Left ventricle myocardium inferior (tissue), 1 donor: ENCODE measurements at places on chromosomes 13 and 19.

- no peak for DNase-seq
These were observed 20.3 kb downstream of the SMIM24 start for GRCh38 chr19:3459965-3460582.

GRCh38 chr19:47111006-47111621 is 2.5 kb downstream of the ZC3H4 start:
- DNase-seq: no peak

DNA sequence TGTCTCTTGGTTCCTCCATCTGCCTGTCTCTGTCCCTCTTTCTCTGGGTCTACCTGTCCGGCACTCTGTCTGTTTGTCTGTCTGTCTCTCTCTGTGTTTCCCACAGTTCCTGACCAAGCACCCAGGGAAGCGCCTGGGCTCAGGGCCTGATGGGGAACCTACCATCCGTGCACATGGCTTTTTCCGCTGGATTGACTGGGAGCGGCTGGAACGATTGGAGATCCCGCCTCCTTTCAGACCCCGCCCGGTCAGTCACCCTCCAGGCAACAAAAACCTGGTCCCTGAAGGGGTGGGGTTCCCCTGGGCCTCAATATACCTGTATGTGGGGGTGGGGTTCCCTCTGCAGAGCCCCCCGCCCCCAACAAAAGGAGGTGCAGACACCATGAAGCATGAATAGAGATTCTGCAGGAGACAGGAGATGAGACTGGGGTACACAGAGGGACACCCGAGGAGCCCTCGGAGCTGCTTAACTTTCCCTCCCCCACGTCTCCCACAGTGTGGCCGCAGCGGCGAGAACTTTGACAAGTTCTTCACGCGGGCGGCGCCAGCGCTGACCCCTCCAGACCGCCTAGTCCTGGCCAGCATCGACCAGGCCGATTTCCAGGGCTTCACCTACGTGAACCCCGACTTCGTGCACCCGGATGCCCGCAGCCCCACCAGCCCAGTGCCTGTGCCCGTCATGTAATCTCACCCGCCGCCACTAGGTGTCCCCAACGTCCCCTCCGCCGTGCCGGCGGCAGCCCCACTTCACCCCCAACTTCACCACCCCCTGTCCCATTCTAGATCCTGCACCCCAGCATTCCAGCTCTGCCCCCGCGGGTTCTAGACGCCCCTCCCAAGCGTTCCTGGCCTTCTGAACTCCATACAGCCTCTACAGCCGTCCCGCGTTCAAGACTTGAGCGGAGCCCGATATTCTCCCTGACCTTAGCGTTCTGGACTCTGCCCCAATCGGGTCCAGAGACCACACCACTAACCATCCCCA is 2.6 kb upstream of the CACNG7 start:
- peak; percentile 42 for DNase-seq

DNA sequence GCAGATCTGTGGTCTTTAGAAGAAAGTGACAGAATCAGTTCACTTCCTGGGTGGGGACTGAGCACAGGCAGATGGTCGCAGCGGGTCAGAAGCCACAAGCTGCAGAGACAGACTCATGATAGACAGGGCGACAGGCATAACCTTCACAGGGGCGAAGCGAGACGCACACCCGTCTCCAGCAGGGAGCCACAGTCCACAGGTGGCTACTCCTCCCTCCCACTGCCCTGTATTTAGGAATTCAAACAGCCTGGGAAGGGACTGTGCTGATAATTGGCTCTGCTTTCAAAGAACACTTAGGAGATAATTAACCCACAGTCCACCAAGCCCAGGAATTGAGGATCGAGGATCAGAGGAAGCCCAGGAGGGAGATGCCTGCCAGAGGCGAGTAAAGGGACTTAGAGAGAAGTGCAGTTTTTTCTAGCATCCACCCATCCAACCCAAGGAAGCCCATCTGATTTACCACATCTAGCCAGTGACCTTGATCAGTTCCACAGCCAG is 23.2 kb downstream of the RFX2 start:
- no peak for DNase-seq

GRCh38 chr13:47299304-47299703 is 402.5 kb upstream of the HTR2A start:
- DNase-seq: no peak

GRCh38 chr19:8794823-8795222 is 37.3 kb downstream of the ZNF558 start:
- DNase-seq: no peak

GRCh38 chr13:29448174-29448573 is 147.3 kb downstream of the SLC7A1 start:
- no peak for DNase-seq

GRCh38 chr19:16233836-16234551 is 36.3 kb downstream of the AP1M1 start:
- no peak for DNase-seq

DNA sequence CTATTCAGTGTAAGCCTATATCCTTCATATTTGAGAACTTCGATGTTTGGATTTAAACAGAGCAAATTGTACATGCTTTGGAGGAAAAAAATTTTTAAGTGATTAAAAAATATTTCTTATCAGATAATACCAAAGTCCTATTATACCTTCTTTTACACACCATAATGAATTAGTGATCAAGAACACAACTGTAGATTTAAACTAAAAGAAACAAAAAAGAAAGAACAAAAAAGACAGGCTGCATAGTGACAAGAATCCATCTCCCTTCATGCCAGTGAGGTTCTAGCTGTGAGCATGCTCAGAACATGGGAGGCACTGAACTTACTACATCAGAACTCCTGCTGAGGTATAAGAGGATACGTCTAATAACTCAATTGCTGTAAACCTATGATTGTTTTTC is at the start of gene RXFP2:
RXFP2 (plus strand) TSS at position 301 of the 400 bp plus-strand sequence; CDS start at position 388, 87 bp downstream.
- DNase-seq: no peak

GRCh38 chr13:112177450-112178288 is 110.7 kb downstream of the SOX1 start:
- DNase-seq: no peak

DNA sequence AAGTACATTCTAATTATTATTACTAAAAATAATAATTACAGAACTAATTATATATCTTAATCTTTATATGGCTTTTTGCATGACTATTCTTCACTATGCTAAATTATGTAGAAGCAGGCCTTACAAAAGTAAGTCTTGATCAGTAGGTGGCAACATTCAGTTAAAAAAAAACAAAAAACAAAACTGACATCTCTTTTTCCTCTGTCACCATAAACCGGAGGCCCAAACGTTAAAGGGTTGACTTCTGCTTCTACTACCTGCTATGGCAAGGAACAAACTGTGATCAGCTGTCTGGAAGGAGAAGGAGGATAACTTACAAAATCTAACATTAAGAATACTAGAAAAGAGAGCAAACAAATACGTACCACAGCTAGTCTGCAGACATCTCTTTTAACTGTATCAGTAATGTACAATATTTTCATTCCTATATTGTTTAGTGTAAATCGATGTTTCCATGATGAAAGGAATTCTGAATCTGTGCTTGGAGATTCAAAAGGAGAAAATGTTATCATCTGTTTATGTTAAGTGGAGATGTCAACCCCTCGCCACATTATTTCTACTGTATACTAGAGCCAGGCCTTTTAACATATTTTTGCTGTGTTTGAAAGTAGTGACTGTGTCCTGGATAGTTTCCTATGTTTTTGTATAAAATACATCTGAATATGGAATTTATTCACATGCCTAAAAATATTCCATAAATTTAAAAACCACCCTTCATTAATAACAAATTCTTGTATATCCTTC is 1525.4 kb downstream of the SLITRK1 start:
- DNase-seq: no peak

GRCh38 chr13:48156466-48156865 is 61.6 kb upstream of the MED4 start:
- no peak for DNase-seq

- DNase-seq: no peak
These were observed 8.2 kb downstream of the SPPL2B start for GRCh38 chr19:2336528-2337328.

- no peak for DNase-seq
These were observed 24.5 kb downstream of the CEACAM16 start for GRCh38 chr19:44723299-44723951.

DNA sequence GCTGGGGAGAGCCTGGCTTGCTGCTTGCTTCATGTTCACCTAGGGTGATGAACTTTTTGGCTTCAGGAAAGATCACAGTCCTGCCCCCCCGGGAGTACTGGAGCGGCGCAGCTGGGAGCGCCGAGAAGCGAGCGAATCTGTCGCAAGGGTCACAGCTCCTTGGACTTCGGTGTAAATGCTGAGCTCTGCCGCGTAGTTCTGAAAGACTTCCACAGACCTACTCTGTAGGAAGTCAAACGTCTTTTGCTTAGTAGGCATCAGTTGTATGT is 2.7 kb downstream of the ING1 start:
- DNase-seq: no peak

GRCh38 chr19:3360421-3361383 is 5.7 kb upstream of the NFIC start:
- peak; percentile 85 for DNase-seq

- DNase-seq: no peak
These were observed 15.0 kb downstream of the KATNAL1 start for GRCh38 chr13:30292325-30292724.

DNA sequence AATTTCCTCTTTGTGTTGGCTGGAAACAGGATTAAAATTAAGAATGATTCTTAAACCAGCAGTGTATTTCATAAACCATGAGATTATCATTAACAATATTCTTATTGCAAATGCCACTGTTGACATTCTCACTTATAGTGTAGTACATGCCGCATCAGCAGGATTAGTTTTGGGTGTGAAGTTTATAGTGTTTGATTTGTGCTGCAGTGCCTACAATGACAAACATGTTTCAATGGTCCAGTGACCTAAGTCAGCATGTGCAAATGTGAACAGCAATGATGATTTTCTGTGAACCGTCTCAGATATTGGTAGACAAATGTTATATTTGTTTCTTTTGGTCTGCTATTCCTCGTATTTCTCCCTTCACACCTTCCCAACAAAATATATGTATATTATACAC is 49.8 kb upstream of the TDRD3 start:
- no peak for DNase-seq

GRCh38 chr19:36573895-36574720 is 1.0 kb upstream of the ZNF529 start:
- no peak for DNase-seq

- no peak for DNase-seq
These were observed 7.5 kb downstream of the ZNF440 start for GRCh38 chr19:11821474-11822109.

- DNase-seq: no peak
These were observed 13.1 kb downstream of the POLR1D start for GRCh38 chr13:27634791-27635190.

DNA sequence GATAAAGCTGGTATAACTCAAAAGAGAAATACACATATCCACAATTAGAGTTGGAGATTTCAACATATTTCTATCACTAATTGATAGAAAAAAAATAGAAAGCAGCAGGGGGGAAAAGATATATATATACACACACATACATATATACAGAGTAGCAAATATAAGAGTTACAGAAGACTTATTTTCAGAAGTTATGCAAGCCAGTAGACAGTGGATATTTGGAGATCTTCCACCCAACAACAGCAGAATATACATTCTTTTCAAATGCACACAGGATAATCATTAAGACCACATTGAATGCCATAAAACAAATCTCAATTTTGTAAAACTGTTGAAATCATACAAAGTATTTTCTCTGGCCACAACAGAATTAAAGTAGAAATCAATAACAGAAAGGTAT is 192.8 kb downstream of the LACC1 start:
- no peak for DNase-seq

DNA sequence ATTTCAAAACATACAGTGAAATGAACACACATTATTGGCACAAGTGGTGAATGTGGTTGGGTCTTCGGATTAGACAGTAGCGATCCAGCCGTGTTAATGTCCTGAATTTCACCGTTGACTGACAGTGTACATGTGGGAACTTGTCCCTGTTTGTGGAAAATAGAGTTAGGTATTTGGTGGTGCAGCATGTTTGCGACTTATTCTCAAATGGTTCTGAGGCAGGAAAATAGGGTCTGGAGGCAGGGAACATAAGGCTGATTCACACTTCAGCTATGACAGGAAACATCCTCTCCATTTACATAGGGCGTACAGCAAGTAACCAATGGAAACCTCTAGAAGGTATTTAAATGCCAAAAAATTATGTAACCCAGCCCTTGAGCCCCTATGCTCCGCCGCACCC is 4.2 kb downstream of the LGALS7B start:
- DNase-seq: no peak

DNA sequence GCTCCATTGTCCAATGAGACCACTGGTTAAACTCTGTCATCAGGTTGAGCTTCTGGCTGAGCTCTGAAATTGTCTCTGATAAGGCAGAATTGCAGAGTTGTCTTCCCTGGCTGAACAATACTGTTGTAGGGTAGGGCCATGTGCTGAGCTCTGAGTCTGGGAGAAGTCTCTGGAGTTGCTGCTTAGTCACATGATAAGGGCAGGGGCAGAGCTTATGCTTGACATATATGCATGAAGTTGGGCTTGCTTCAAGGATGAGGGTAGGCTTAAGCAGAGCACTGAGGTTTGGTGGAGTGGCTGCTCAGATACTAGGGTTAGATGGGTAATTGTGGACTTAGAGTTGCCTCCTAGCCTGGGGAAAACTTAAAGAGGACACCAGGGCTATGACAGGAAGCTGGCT is 946.3 kb upstream of the MIR17HG start:
- no peak for DNase-seq

DNA sequence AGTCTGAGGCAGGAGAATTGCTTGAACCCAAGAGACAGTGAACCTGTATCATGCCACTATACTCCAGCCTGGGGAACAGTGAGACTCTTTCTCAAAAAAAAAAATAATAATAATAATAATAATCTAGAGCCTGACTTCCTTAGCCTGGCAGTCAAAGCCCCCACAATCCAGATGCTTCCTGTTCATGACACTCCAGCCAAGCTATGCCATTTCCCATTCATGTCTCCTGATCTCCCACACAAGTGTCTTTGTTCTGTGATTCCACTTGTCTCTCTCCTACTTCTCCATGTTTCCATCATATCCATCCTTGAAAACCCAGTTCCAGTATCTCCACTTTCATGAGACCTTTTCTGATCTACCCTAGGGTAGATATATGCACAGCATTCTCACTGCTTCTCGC is 150.7 kb downstream of the FOXO1 start:
- no peak for DNase-seq

- DNase-seq: no peak
These were observed 61.4 kb upstream of the ZNF835 start for GRCh38 chr19:56732976-56733375.

- no peak for DNase-seq
These were observed 933.4 kb downstream of the SLITRK6 start for GRCh38 chr13:84865783-84866221.

DNA sequence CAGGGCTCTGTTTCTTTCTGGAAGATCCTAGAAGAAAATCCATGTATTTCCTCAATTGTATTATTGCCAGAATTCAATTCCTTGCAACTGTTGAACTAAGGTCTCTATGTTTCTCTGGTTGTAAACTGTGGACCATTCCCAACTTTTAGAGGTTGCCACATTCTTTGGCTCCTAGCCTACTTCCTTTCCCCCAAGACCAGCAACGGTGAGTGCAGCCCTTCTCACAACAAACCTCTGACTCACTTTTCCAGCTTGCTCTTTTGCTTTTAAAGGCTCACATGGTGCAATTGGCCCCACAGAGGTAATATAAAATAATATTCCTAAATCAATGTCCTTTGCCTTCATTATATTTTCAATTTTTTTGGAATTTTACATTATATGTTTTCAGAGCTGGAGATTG is 371.3 kb downstream of the SLITRK5 start:
- no peak for DNase-seq

GRCh38 chr19:35491836-35492360 is 1.6 kb upstream of the KRTDAP start:
- DNase-seq: no peak
